Hepatocyte (in vitro differentiated cells): ENCODE measurements at places on chromosomes 2 and 18. TPM values are rescaled to one million over a fixed set of nuclear protein-coding genes. Genes with fewer than 3 reads are reported as not detected.

- DNase-seq, result no peak
- H3K27ac ChIP-seq, result no peak overlapping the region
- no peaks in the 10 kb centered on the region for H3K36me3 ChIP-seq
- H3K4me3 ChIP-seq, result no peak overlapping the region
- no peaks in the 10 kb centered on the region for H3K27me3 ChIP-seq
Measured at GRCh38 chr2:233976087-233976486, 58.9 kb downstream of the TRPM8 start.

Gene BUB1
- 5.8 and 6.9 TPM in 2 replicates for polyA plus RNA-seq

GRCh38 chr2:216320852-216321251, 51.4 kb downstream of the MARCHF4 start:
- H3K4me3 ChIP-seq, result no peak overlapping the region
- H3K27me3 ChIP-seq, result peaks cover 20% of the 10 kb centered on the region
- DNase-seq, result no peak

DNA sequence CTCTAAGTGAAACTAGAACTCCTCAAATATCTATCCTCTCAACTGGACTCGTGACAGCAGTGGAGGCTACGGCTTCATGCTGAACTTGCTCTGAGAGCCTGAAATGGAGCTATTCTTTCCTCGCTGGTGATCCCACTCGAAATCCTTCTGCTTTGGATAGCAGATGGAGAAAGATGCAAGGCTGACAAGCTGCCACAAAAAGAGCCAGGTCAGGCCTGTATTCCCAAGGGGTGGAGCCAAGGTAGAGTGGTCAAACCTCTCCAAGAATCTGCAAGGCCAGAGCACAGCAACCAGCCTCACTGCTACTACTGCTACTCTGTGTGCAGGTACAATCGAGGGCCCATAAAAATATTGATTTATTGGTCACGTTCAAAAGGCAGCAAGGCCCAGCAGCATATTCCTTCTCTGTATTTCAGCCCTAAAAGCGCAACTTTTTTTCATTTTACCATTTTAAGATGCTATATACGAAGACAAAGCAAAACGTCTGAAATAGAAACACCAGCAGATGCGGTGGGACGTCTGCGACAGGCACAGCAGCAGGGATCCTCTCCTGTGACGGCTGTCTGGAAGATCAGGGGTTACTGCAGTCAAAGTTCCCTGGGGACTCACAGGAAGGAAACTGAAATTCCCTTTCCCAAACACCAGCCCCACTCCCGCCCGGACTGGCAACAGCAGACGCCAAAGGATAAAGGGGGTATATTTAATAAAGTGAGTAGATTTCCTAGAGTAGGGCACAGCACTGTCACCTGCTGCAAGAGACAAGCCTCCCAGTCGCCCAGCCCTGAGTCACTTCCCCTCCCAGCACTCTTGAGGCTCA, 2.4 kb downstream of the SPRED2 start:
- peak overlapping the region; percentile 97 for H3K27ac ChIP-seq
- no peaks in the 10 kb centered on the region for H3K36me3 ChIP-seq
- peak overlapping the region; percentile 58 for H3K4me3 ChIP-seq
- DNase-seq, result peak; percentile 32
- no peaks in the 10 kb centered on the region for H3K27me3 ChIP-seq

DNA sequence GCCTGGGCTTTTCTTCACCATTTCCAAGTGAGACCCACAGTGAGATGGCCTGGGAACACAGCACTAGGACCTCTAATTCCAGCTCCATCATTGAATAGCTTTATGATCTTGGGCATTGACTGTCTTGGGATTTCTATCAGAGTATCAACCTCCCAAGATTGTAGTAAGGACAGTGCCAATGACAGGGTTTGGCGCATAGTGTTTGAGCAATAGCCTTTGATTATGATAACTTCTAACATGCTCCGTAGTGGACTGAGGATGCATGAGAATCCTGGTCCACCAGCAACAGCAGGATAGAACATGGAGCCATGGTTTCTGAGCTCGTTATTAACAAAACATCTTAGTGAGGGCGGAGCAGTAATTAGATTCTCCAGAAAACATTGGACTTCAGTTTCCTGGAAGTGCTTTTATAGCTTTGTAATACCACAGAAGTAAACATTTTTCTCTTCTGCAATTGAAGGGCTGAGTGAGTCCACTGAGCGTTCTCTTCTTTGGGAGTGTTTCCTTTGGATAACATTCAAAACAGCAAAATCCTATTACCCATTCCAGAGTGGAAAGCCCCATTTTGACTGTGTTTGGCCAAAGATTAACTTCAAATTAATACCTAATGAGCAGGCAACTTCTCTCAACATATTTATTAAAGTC, 63.7 kb downstream of the IL1R2 start:
- H3K36me3 ChIP-seq, result no peaks in the 10 kb centered on the region
- H3K27me3 ChIP-seq, result no peaks in the 10 kb centered on the region
- H3K27ac ChIP-seq, result peak overlapping the region; percentile 63
- H3K4me1 ChIP-seq, result peaks cover 19% of the 10 kb centered on the region
- no peak for DNase-seq
